Activated T-helper 1 cell treated with anti-CD3 and anti-CD28 coated beads, Interleukin-12 subunit alpha, Interleukin-12 subunit beta, Interleukin-2, Interleukin-4 antibody, amounts not matched to agents 30 ng/mL and 10 ng/mL and 1 ng/mL, durations not matched to agents 14 hours and 24 hours and 36 hours (primary cell): ENCODE measurements at places on chromosomes 7 and 10.
A peak's percentile ranks its signal among the peaks of the same experiment; 100 is the strongest.

DNA sequence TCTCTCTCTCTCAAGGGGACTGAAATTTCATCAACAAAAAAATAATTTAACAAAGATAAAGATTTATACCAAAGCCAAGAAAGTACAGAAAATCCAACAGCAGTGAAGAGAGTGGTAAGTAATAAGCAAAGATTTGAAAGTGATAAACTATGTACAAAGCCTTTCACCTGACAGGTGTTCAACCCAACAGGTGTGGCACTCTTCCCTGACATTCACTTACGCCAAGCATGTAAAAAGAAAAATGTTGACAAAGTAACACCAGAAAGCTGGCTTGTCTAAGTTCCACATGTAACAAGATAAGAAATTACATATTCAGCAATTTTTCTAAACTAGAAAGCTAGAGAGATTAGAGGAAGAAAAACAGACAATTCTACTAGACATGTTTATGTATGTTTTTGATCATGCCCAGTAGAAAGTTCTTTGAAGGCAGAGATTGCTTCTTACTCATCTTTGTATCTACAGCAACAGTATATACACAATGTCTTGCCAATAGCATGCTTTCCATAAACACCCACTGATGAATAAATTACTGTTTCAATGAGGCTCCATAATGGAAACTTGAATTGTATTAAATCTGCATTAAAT lies 468.5 kb downstream of the PARD3 start:
- no peak for DNase-seq

- DNase-seq, result no peak
Observed at GRCh38 chr10:50536617-50537240, 87.0 kb downstream of the SGMS1 start.

DNA sequence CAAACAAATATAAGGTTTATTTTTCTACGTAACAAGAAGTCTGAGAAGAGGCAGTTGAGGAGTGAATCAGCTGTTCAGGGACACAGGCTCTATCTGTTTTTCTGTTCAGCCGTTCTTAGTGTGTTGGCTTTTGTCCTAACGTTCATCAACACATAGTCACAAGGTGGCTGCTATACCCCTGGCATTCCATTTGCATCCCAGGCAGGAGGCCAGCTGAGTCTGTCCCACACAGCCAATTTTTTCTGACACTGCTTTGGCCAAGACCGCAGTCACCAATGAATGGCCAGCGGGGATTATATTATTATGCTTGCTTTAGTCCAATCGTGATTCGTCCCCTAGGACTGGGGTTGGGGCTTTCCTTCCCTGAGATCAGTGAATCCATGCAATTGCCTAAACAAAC lies 143.4 kb upstream of the CHST15 start:
- no peak for DNase-seq

DNA sequence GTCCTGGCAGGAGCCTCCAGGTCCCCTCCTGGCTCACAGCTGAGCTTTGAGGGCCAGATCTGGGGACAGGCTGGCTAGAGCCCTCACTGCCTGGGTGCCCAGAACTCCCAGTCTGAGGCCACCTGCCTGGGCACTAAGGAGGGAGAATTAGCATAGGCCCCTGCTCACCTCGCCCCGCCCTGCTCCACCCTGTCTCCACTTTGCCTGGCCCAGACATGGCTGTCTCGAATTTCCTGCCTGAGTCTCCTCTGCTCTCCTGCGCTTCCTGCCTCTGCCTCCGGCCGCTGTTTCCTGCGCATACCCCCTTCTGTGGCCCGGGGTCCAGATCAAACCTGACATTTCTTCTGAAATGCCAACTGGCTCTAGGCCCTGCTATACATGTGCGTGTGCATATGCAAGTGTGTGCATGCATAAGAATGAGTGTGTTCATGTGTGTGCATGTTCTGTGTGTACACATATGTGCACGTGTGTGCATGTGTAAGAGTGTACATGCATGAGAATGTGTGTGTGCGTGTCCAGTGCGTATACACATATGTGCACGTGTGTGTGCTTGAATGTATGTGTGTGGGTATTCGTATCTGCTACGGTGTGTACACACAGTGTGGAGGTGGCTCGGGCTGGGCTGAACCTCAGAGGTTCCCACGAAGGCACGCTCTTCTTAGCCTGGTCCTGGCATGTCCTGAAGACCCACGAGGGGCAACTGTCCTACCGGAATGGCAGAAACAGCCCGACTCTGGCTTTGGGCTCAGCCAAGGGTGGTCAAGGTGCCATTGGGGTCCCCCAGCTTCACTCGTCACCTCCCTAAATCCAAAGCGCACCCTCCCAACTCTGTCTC lies 64.9 kb downstream of the MYL10 start:
- DNase-seq, result no peak

- no peak for DNase-seq
Observed at GRCh38 chr7:69780379-69780778, 182.1 kb downstream of the AUTS2 start.

GRCh38 chr7:45176886-45177731 lies 19.5 kb downstream of the RAMP3 start:
- DNase-seq, result no peak

DNA sequence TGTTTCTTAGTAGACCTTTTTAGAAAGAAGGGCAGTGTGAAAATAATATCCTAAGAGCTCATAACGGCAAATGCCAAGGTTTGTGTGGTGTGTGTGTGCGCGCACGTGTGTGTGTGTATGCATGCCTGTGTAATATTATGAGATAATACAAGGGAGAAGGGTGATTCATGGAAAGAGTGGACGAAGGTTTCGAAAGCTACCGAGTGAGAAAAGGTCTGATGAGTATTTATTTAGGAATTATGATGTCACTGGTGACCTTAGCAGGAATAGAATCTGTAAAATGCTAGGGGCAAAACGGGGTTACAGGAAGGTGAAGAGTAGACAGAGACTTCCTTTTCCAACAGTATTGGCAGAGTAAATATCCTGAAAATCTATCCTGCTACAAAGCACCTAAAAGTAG lies 107.3 kb downstream of the AHR start:
- no peak for DNase-seq

DNA sequence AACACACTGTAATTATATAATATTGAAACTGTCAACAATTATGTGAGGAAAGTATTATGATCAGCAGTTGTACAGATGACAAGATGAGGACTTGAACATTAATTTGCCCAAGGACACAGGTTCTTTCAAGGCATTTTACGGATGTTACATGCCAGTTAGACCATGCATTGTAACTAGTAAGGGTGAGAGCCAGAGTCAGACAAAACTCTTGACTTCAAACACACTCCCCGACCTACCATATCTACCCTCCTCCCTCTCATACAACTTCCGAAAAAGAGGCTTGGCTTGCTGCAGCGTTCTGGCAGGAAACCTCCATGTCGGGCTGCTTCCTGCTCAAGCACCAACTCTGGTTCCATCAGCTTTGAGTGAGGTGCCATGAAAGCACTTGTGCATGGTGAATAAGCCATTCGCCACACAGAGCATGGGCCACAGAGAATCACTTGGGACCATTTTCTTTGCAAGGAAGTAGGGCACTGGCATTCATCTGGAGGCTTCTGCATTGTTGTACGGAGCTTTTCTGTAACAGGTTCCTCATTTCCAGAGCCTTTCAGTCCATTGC lies 53.2 kb downstream of the FOXI2 start:
- DNase-seq, result no peak

- no peak for DNase-seq
Observed at GRCh38 chr7:102412548-102412947, 16.4 kb downstream of the PRKRIP1 start.

DNA sequence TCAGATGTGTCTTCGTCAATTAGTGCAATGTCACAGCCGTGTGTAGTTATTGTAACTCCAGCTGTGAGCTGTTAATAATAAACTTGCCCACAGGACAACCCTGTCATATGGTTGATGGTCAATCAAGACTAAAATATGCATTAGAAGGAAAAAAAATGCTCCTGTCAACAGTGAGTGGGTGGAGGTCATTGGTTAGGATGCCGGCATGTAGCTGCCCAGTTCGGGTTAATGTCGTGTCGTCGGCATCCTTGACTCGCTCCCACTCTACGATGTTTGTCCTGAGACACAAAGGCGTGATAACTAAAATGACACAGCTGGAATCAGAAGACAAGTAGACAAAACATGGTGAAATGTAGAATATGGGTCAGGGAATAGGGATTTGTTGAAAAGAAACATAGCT lies 442.8 kb upstream of the NPVF start:
- no peak for DNase-seq

GRCh38 chr7:101838837-101839483 lies 21.5 kb downstream of the CUX1 start:
- no peak for DNase-seq

- DNase-seq, result no peak
Observed at GRCh38 chr7:108134486-108134885, 4.3 kb upstream of the LAMB4 start.

DNA sequence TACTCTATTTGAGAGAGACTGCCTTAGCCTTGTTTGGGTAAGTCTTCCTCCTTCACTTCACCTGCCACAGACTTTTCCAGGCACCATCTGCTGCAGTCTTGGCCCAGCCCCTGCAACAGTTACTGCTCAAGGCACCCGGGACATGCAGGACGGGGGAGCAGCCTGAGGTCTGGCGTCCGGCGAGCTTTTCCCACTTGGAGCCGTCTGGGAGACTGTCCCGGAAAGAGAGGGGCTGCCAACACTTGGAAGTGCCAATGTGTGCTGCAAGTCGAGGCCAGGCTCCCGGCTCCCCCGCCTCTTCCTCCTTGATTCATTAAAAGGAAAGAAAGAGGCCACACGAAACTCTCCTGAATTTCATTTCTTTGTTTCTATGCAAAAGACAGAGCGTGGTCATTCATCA lies 13.7 kb downstream of the HTRA1 start:
- no peak for DNase-seq

DNA sequence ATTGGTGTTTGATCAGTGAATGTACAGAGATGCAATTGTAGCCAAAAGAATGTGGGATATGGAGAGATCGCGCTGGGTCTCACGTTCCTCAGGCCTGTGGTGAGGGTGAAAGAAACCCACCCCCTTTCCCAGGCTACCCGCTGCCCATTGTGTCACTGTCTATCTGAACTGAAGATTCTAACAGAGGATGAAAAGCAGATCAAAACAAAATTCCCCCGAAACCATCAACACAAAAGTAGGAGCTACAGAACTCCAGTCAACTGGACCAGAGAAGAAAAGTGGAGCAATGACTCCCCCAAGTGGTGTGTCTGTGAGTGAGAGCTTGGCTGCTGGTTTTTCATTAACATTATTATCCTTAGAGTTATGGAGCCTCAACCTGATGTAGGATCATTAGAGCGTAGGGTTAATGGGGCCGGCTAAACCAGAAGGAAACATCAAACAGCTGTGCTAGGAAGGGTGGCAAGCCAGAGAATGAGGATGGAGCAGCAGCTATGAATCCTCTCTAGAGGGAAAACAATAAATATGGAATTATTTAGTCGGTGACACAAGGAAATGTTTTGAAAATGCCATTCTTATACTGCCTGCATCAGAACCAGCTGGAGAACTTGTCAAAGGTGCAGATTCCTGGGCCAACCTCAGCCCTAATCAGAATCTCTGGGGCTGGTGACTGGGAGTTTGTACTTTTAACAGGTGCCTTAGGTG lies 38.3 kb downstream of the AKR1B1 start:
- no peak for DNase-seq

DNA sequence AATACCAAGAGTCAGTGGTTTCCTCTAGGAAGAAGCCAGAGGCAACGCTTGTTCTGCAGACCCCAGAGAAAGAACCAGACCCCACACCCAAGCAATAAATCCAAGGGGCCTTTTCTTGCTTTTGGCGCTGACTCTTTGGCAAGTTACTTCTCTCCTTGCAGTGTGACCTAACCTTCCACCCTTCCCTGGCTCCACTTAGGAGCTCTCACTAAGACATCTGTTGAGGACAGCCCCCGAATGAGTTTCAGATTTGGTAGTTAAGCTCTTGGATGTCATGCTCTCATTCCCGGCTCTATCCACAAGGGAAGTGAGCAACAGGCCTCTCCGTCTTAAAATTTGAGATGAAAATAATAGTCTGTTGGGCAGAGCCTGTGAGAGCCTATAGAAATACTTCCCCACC lies 50.6 kb upstream of the FAM204A start:
- DNase-seq, result no peak

DNA sequence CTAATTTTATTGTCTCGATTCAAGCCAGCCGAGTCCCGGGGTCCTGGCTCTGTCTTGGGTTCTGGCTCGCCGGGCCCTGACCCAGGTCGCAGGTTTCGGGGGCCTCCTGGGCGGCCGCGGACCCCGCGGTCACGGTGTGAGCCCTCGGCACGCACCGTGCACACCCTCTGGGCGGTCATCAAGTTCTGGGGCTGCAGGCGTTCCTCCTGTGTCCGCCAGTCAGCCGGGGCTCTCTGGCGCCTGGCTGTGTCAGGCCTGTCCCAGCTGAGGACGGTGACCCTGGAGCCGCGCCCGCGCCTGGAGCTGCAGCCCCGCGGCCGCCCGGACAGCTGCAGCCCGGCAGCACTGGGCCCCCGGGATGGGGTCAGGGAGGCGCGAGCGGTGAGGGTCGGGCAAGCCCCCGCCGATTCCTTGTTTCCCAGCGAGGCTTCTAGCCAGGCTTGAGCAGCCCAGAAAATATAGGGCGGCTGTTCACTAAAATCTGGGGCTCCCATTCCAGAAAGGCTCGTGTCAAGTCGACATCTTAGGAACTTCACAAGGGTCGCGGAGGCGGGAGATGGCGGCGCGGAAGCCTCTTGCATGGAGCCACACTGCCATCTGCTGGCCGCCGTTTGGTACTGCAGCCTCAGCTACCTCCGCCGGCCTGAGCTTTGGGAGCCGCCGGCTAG lies 4.2 kb upstream of the HOXA7 start:
- peak; percentile 63 for DNase-seq

GRCh38 chr7:823649-824048 lies 8.6 kb upstream of the SUN1 start:
- DNase-seq, result no peak

DNA sequence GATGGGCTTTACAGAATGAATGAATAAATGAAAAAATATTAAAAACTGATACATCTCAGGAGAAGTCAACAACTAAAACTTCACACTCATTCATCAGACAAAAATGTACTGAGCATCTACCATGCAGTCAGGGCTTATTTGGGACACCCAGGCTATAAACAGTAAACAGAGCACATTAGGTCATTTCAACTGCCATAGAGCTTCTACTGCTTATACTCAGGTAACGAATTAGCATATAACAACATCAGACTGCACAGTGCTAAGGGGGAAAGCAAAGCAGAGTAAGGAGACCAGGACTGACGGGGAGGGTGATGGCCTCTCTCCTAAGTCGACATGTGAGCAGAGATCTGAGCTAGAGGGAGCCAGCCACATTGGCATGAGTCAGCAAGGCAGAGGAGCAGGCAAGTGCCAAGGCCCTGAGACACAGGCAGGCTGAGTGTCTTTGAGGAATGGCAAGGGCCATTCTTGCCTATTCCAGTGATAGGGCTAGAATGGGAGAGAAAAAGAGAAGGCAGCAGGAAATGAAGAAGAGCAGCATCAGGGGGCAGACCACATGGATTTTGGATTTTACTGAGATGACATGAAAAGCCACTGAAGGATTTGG lies 528.9 kb downstream of the PARD3 start:
- DNase-seq, result no peak
